ENCODE measurements at places on chromosomes 5 and 9.

DNA sequence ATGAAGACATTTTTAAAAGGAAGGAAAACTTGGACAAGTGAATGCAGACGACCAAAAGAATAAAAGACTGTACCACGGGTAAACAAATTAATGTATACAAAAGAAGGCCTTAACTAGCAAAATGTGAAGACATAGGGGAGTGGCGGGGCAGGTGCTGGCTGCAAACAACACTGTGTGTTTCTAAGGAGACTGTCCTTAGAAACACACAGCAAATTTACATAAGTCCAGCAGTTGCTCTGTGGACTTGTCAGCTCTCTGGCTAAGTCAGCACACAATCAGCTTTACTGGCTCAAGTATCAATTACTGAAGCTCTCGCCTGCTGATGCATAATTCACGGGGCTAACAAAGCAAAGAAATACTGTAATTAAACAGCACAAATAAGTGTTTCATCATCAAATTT lies 24.8 kb downstream of the PTBP3 start:
- DNase-seq: no peak

DNA sequence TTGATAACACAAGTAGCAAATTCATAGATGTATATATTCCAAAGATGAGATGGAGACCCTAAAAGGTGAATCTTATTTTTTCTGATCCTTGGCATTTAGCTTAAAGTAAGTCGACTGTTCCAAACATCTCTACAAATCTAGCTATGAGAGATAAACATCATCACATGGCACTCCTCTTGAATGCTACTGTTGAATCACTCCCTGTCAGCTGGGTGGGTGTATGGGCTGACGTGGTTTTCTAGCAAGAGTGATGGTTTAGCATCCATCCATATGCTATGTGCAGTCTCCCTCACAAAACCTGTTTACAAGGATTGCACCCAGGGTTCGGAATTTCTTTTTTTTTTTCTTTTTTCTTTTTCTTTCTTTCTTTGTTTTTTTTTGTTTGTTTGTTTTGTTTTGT lies 13.8 kb downstream of the ACO1 start:
- DNase-seq: no peak

GRCh38 chr9:6944896-6945295 lies 187.1 kb downstream of the KDM4C start:
- no peak for DNase-seq

- DNase-seq: no peak
Measured at GRCh38 chr5:54965806-54966205, 19.6 kb downstream of the ESM1 start.

GRCh38 chr9:104617418-104617817 lies 586 bp downstream of the OR13C9 start:
- DNase-seq: no peak
